ENCODE measurements at places on chromosomes 4 and X.

GRCh38 chrX:86047936-86048280, 550 bp upstream of the CHM start:
- H3K27me3 ChIP-seq = peaks cover 6% of the 10 kb centered on the region
- H3K36me3 ChIP-seq = peaks cover 3% of the 10 kb centered on the region
- H3K27ac ChIP-seq = no peak overlapping the region
- no peak for DNase-seq
- H3K4me1 ChIP-seq = peaks cover 8% of the 10 kb centered on the region
- H3K4me3 ChIP-seq = no peak overlapping the region

DNA sequence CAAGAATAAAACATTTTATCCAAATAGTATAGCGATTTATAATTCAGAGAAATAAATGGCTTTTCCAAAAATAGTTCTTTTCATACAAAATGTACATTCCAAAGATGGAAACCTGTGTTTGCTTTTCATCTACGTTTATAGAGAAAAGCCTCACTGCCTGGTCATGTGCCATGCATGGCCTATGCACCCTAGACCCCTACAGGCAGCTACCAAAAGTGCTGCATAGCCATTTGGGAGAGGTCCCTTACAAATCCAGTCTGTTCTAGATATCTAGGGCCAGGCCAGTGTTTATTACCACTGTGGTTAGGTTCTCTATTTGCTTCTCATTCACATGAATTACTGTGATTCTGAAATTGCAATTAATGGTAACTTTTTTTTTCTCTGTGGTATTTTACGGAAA, 17.2 kb downstream of the HMGB2 start:
- peaks cover 16% of the 10 kb centered on the region for H3K36me3 ChIP-seq
- H3K4me3 ChIP-seq = no peak overlapping the region
- H3K27ac ChIP-seq = no peak overlapping the region

- H3K4me1 ChIP-seq = no peaks in the 10 kb centered on the region
- H3K27me3 ChIP-seq = peaks cover 2% of the 10 kb centered on the region
- no peak for DNase-seq
- no peak overlapping the region for H3K4me3 ChIP-seq
Measured at GRCh38 chrX:63785708-63786040, 660 bp upstream of the ARHGEF9 start.

- no peaks in the 10 kb centered on the region for H3K27me3 ChIP-seq
- H3K4me3 ChIP-seq = no peak overlapping the region
- no peaks in the 10 kb centered on the region for H3K4me1 ChIP-seq
- H3K27ac ChIP-seq = no peak overlapping the region
- no peak for DNase-seq
- H3K36me3 ChIP-seq = no peaks in the 10 kb centered on the region
Measured at GRCh38 chr4:52957220-52957686, 95.1 kb downstream of the RASL11B start.

GRCh38 chr4:111945014-111945413, 200.2 kb upstream of the FAM241A start:
- no peaks in the 10 kb centered on the region for H3K4me1 ChIP-seq
- H3K36me3 ChIP-seq = no peaks in the 10 kb centered on the region
- no peak for DNase-seq
- H3K4me3 ChIP-seq = no peak overlapping the region

DNA sequence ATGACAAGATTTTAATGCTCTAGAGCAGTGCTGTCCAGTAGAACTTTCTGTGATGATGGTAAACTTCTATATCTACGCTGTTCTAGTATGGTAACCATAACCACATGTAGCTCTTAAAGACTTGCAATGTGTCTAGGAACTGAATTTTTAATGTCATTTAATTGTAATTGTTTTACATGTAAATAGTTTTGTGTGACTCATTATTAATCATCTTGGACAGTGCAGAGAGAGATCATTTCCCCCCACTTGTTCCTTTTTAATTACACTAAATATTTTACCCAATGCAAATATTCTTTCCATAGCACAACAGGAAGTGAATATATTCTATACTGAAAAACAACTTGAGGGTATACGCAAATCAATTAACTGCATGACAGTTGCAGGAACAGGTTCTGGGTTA, 5.8 kb downstream of the ATG4A start:
- H3K27ac ChIP-seq = no peak overlapping the region
- H3K4me1 ChIP-seq = peaks cover 13% of the 10 kb centered on the region
- no peak overlapping the region for H3K4me3 ChIP-seq
- no peaks in the 10 kb centered on the region for H3K36me3 ChIP-seq
- DNase-seq = no peak

DNA sequence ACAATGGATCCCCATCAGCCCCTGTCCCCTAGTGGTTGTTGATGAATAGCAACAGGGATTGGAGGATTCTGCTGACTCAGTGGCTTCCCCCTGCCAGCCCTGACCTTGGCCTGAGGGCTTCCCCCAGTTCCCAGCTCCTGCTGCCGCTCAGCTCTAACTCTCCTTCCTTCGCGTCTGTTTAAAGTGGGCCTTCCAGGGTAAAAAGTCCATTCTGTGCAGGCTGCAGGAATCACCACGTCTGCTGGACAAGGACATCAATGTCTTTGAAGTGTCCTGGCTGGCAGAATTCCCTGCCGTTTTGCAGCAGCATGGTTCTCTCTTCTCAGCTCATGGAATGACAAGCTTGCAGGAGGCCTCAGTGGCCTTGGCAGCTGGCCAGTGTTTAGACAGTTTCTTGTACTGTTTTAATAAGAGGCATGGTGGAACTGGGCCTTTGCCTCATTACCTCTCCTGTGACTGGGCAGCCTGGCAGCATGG, 152.5 kb upstream of the STX18 start:
- H3K27ac ChIP-seq = no peak overlapping the region
- no peaks in the 10 kb centered on the region for H3K27me3 ChIP-seq
- H3K4me3 ChIP-seq = no peak overlapping the region

GRCh38 chrX:20329435-20329834, 62.7 kb upstream of the RPS6KA3 start:
- H3K4me1 ChIP-seq = no peaks in the 10 kb centered on the region
- H3K4me3 ChIP-seq = no peak overlapping the region
- no peaks in the 10 kb centered on the region for H3K36me3 ChIP-seq

DNA sequence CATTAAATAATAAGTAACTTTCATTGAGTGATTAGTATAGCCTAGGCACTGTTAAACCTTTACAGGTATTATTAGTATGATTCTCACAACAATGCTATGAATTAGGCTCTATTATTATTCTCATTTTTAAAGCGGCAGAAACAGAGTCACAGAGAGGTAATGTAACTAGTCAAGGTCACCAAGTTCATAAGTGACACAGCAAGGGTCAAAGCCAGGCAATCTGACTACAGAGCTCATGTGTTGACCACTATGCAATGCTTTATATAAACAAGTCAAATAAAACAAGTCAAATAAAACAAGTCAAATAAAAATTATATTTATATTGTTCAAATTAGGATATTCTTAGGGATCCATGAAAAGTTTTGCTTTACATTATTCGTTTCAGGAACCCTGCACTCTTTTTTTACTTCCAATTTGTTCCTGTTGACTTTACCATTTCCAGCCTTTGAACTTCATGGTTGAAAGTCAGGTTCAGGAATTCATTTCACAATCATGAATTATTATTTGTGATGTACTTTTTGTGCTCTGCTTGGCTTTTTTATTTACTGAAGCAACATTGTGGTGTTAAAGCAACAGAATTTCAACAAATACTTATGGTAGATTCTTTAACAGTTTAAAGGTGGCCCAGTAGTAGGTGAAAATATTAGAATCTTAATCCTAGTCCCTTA, 18.0 kb upstream of the ZC4H2 start:
- H3K4me1 ChIP-seq = no peaks in the 10 kb centered on the region
- H3K4me3 ChIP-seq = no peak overlapping the region
- no peaks in the 10 kb centered on the region for H3K27me3 ChIP-seq
- DNase-seq = no peak
- H3K27ac ChIP-seq = no peak overlapping the region
- H3K36me3 ChIP-seq = no peaks in the 10 kb centered on the region

DNA sequence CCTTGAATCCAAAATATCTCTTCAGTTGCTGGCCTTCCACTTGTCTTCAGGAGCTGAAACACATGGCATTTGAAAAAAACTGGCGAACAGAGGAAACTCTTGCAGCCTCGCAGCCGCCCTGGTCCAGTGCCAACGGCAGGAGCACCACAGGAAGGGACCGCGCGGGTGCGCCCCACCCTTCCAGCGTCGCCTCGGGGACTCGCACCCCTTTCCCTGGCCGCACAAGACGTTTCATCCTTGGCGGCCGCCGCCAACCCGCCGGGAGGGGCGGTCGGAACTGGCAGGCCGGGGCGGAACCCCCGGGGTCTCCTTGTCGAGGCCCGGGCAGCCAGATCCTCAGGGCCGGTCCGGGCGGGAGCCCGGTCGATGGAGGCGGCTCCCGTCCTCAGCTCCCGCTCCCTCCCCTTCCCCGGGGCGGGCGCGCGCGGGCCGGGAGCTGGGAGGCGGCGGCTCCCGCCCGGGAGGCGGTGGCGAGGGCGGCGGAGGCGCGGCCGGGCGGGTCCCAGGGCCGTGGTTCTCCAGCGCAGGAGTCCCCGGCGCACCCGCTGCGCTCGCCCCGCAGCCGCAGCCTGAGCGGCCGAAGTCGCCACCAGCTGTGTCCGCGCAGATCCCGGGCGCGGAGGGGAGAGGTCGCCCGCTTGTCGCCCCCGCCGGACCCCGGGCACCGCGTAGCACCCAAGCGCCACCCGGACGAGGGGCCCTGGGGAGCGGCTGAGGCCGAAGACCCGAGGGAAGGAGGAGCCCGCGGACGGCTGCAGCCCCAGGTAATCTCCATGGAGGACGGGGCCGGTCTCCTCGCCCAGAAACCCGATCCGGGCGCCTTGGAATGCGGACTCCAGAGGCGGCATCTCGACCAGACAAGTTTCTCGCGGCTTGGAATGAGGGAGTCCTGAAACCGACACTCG, 886 bp upstream of the NDST3 start:
- no peak overlapping the region for H3K27ac ChIP-seq
- H3K4me1 ChIP-seq = peaks cover 7% of the 10 kb centered on the region
- no peaks in the 10 kb centered on the region for H3K36me3 ChIP-seq
- no peak overlapping the region for H3K4me3 ChIP-seq
- H3K27me3 ChIP-seq = peaks cover 27% of the 10 kb centered on the region
- no peak for DNase-seq

DNA sequence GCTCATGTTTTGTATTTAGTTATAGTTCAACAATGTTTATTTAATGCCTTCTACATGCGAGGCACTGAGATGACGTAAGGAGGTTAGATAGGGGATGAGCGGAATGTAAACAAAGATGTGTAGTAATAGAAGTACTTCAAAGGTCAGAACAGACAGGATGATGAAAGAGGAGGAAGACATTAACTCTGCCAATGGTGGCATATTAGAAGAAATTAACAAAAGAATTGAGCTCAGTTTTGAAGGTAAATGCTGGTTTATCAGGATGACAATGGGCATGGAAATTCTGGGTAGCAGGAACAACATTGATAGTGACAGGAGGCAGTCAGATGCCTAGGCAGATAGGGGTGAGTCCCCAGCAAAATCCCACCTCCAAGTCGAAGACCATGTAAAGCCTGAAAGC, 62.3 kb upstream of the PGRMC2 start:
- H3K36me3 ChIP-seq = no peaks in the 10 kb centered on the region
- no peaks in the 10 kb centered on the region for H3K4me1 ChIP-seq
- H3K4me3 ChIP-seq = no peak overlapping the region
- H3K27me3 ChIP-seq = no peaks in the 10 kb centered on the region
- DNase-seq = no peak

DNA sequence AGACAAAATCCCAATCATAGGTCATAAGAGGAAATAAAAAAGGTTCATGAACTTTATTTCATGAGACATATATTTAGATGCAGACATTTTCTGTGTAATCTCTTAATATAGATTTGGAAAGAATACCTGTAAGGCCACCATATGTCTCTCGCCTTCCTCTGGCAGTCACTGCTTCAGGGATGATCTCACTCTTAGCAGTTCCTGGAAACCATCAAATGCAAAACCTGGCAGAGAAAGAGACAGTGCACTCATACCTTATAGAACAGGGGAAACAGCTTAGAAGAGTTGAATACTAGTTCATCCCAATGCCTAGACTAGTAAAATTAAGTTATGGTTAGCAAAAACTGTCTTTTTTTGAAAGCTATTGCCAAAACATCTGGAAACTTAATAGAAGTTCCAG, 243.3 kb downstream of the GASK1B start:
- H3K36me3 ChIP-seq = no peaks in the 10 kb centered on the region
- no peaks in the 10 kb centered on the region for H3K27me3 ChIP-seq
- H3K27ac ChIP-seq = no peak overlapping the region
- H3K4me3 ChIP-seq = no peak overlapping the region
- DNase-seq = no peak

DNA sequence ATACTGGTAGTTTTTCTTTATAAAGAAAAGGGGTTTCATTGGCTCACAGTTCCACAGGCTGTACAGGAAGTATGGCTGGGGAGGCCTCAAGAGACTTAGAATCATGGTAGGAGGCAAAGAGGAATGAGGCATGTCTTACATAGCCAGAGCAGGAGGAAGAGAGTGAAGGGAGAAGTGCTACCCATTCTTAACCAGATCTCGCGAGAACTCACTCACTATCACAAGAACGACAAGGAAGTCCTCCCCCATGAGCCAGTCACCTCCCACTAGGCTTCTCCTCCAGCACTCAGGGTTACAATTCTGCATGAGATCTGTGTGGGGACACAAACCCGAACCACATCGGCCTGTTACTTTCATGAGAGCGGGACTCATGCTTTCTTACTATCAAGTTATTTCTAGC, 240.5 kb downstream of the TENM3 start:
- H3K36me3 ChIP-seq = no peaks in the 10 kb centered on the region
- no peak overlapping the region for H3K27ac ChIP-seq
- no peak for DNase-seq
- H3K27me3 ChIP-seq = no peaks in the 10 kb centered on the region

GRCh38 chr4:175480404-175480803, 331.7 kb downstream of the GPM6A start:
- no peaks in the 10 kb centered on the region for H3K27me3 ChIP-seq
- H3K4me3 ChIP-seq = no peak overlapping the region
- no peaks in the 10 kb centered on the region for H3K36me3 ChIP-seq
- no peaks in the 10 kb centered on the region for H3K4me1 ChIP-seq

DNA sequence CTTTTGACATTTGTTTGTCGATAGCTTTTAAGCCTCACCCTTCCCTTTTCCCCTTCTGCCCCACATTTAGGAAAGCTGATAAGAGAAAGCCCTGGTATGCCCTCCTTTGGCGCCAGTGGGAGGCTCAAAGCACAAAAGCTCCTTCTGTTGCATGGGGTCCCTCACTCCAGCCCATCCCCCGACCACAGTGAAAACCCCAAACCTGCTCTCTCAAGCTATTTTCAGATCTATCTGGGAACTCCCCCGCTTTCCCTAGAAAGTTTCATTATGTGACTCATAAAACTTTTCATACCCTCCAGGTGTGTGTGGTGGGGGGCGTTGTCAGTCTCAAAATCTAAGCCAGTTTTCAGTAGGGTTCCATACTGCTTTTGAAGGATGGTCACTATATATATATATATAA, 259.0 kb upstream of the PCDH7 start:
- no peak overlapping the region for H3K4me3 ChIP-seq
- H3K27ac ChIP-seq = no peak overlapping the region
- no peaks in the 10 kb centered on the region for H3K27me3 ChIP-seq
- no peaks in the 10 kb centered on the region for H3K4me1 ChIP-seq
- DNase-seq = no peak

- H3K27ac ChIP-seq = no peak overlapping the region
- no peak overlapping the region for H3K4me3 ChIP-seq
- peaks cover 1% of the 10 kb centered on the region for H3K27me3 ChIP-seq
- no peak for DNase-seq
Measured at GRCh38 chr4:79042079-79042674, 102.9 kb upstream of the PAQR3 start.
